Putamen (tissue), 1 donor: ENCODE measurements at places on chromosomes 12 and 14.
A peak's percentile ranks its signal among the peaks of the same experiment; 100 is the strongest.

- DNase-seq = no peak
Observed at GRCh38 chr12:49865782-49866135, 22.9 kb upstream of the BCDIN3D start.

DNA sequence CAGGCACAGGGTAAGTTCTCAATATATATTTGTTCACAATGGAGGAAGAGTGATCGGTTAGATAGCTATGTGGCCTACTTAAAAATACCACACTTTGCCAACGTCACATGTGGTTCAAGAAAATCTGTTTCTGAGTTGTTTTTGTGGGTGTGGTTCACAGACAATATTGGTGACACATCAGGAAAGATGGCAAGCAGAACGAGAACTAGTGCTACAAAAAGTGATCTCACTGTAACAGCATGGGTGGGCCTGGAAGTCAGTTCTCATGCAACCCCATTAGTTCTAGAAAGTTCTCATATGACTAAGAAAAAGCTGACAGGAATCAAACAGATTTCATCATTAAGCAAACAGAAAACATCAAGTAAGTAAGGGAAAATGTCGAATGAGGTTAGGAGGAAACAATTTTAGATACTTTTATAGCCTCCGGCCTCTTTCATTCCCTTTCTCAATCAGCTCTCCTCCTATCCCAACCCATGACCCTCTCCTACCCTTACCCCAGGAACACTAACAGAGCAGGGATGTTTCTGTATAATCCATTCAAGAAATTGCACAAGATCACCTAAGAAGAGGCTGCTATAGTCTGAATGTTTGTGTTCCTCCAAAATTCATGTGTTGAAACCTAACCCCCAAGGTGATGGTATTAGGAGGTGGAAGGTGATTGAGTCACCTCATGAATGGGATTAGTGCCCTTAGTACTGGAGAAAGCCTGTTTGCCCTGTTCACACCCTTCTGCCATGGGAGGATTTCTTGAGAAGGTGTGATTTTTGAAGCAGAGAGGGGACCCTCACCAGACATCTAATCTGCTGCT, 15.5 kb upstream of the NTN4 start:
- no peak for DNase-seq

- DNase-seq = no peak
Observed at GRCh38 chr12:128786741-128787391, 36.9 kb downstream of the SLC15A4 start.

DNA sequence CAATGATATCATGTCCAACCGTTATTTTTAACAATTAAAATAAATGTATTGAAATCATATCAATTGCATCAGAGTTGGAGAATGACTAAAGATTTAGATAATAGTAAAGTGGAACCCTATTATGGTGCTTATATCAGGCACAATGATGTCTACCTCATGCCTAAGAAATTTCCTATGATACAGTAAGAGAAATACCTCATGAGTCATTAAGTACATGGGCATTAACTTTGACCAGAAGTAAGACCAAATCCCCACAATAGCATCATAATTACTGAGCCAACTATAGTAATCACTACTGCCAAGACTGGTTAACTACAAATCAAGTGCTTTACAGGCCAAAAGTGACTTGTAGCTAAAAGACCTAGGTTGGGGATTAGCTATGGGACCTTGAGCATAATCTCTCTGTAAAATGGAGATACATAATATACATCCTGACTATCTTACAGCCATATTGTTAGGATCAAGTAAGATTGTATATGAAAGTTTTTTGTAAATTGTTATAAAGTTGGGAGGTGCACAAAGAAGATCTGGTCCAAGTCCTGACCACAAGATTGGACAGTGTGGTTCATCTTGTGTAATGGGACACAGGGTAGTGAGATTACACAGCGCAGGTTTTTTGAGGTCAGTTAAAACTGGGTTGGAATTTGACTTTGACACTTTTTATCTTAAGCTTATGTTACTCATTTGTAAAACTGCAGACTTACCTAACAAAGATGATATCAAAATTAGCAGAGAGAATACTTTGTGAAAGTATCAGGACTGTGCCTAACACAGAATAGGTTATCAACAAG, 60.5 kb downstream of the ERGIC2 start:
- no peak for DNase-seq

GRCh38 chr14:45990252-45990651, 661.3 kb downstream of the RPL10L start:
- DNase-seq = no peak

DNA sequence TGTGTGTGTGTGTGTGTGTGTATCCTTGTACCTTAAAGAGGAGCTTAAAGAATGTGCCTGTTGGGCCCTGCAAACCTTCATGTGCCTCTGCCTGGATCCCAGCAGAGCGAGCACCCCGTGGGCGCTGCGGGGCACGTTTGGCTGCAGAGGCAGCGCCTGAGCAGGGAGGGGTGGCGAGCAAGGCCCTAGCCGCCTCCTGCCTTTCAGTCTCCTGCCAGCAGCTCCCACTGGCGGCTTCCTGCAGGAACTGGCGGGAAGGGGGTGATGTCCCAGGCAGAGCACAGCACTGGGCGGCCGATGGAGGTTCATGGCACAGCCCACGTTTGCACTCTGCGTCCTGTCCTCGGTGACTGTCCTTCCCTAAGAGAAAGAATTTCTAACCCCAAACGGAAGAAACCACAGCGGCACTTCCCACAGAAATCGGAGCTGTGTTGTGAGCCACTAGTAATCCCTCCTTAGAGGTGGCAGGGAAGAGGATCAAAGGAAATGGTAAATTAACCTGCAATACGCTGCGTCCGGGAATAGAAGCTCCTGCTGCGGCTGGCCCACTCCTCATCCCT, 19.8 kb downstream of the ZBTB42 start:
- DNase-seq = peak; percentile 54

- no peak for DNase-seq
Observed at GRCh38 chr12:106710143-106710893, 64.2 kb upstream of the RIC8B start.

DNA sequence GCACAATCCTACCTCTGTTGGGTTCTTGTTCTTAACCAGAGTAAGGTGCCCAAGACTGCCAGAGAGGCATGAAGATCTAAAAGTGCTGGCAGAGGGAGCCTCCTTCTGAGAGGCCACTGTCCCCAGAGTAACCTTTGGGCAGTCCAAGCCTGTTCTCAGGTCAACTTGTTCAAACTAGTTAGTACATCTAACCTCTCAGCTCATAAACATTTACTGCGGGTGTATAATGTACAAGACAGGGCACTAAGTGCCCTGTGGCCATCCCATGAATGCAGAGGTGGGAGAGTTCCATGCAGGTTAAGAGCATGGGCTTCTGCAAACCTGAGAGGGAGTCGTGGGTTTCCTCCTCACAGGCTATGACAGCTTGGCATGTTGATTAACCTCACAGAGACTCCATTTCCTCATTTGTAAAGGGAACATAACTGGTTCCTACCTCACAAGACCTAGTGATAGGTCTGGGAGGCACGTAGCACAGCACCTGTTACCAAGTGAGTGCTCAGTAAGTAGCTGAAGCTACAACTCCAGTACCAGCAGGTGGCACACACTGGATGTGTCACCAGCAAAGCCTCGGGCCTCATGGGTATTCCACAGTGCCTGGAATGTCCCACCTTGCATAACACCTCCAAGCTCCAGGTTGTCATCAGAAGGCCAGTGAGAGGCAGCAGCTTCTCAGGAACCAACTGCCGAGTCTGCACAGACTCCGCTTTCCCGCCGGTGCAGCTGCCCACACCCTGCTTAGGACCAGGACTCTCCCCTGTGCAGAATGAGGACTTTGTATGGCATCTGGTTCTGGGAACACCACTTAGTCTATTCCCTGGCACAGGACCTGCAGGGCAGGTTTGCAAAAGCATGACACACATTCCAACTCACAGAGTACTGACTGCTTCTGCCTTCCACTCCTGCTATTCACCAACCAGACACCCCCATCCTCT, 4.4 kb downstream of the VDR start:
- no peak for DNase-seq

DNA sequence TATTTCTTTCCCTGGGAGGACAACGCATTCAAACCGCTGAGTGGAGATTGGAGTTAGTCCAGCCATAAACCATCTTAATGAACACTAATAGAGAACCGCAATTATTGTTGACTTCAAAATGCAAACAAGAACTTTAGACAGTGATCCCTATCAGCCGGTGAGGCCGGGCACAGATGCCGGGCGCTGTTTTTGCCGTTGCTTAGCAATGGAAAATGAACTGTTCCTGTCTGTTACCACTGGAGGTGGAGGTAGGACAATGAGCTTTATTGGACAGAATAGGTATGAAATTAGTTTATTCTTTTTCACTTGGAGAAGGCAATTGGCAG, 216.8 kb downstream of the TTC8 start:
- DNase-seq = no peak

- no peak for DNase-seq
Observed at GRCh38 chr14:105449276-105450122, 25.1 kb upstream of the CRIP2 start.

DNA sequence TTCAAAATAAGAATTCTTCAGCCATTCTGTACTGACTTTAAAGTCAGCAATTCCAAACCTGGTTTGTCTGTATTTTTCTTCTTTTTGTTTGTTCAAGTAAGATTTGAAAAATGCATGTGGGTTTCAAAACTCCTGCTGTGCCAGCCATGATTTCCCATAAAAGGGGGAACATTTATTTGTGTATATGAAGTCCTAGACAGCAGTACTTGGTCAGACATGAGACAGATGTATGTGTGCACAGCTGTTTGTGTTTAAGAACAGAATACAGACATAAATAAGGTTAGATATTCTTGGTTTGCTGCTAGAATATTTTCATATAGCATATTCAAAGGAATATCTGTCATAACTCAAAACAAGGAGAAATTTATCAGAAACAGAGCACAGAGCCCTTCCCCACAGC, 236.0 kb downstream of the ADAMTS20 start:
- no peak for DNase-seq

DNA sequence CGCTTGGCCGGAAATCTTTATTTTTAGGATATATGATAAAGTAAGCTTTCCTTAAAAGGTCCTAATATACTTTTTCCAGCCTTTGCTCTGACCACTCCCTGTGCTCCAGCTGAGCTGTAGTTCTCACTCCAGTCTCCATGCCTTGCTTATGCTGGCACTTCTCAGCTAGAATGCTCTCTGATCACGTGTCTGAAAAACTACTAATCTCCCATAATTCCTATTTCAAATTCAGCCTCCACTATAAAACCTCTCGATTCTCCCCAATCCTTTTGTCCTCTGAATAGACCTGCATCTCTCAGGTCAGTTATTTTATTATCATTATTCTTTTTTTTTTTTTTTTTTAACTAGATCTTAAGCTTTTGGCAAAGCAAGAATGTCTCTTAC, 3.7 kb downstream of the BIN2 start:
- DNase-seq = no peak

DNA sequence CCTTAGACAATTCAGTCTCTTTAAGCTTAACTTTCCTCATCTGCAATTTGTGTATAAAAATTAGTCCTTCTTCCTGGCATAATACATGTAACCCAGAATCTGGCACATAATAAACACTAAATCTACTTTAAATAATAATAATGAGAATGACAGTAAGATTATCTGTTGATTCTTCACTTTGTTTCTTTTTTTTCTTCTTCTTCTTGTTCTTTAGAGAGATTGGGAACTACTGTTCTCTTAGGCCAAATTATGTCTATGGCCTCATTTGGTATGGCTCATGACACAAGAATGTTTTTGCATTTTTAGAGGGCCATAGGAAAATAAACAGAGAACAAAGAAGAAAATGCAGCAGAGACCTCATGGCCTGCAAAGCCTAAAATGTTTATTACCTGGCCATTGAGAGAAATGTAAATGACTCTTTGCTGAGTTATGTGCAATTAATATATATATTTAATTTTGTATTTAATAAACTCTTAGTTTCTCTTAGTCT, 275.8 kb downstream of the SLC6A15 start:
- no peak for DNase-seq

DNA sequence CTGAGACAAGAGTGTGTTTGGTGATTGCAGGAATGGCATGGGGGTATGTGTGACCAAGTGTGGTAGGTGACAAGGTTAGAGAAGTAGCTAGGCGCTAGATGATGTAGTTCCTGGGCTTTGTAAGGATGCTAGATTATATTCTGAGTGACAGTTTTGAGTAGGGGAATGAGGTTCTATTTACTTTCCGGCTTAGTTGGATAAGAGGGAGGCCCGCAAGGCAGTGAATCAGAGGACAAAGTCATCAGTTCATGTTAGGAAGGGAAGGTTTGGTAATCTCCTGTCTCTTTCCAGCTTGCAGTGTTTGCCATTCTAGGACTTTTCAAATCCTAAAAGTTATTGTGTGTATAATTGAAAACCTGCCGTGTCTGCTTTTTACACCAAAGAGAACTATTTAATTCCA, 45.0 kb downstream of the CFAP54 start:
- DNase-seq = no peak

DNA sequence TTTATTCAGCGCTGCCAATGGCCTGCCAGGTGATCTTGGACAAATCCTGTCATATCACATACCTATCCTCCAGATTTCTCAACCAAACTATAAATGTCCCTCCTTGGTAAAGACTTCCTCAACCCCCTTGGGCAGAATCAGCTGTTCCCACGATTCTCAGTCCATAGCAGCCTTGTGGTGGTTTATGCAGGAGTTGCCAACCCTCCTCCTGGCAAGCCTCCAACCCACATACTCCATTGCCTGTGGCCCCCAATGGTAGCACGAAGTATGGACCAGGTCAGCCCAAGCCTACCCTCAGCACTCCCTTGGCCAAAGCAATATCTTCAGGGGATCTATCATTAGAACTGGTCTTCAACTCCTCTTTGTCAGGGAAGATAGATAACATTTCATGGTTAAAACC, 27.0 kb downstream of the FBLN5 start:
- no peak for DNase-seq

GRCh38 chr14:54226103-54226502, 170.7 kb upstream of the CDKN3 start:
- DNase-seq = no peak
